ENCODE measurements at places on chromosomes 12 and 14. TPM values are rescaled to one million over a fixed set of nuclear protein-coding genes. Genes with fewer than 3 reads are reported as not detected.

VWF gene
- 71.3 TPM for polyA plus RNA-seq

ANAPC7 gene
- polyA plus RNA-seq, result 62.6 TPM

GRCh38 chr14:103871596-103872480 lies 24.5 kb upstream of the PPP1R13B start:
- DNase-seq, result no peak

DNA sequence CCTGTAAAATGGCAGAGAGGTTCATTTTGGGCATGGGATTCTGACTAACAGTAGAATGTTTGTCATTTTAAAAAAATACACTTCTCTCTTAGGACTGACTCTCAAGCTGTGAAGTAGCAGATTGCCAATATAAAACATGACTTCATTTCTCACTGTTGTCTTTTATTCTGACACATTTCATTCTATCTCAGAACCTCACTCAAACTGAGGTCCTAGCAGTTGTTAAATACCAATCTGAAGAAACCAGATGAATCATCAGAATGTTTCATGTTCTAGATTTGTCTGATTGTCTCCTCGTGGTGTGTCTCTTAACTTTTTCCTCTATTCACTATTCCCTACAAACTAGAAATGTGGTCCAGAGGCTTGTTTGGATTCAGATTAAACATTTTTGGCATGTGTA lies 276.5 kb upstream of the NPAS3 start:
- DNase-seq, result no peak

DNA sequence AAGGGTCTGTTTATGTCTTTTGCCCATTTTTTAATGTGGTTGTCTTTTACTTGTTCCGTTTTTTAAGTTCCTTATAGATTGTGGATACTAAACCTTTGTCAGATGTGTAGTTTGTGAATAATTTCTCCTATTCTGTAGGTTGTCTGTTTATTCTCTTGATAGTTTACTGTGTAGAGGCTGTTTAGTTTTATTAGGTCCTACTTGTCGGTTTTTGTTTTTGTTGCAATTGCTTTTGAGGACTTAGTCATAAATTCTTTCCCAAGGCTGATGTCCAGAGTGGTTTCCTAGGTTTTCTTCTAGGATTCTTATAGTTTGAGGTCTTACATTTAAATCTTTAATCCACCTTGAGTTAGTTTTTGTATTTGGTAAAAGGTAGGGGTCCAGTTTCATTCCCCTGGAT lies 33.9 kb downstream of the SLC39A9 start:
- no peak for DNase-seq

GRCh38 chr12:5518584-5519365 lies 86.9 kb downstream of the NTF3 start:
- no peak for DNase-seq

DNA sequence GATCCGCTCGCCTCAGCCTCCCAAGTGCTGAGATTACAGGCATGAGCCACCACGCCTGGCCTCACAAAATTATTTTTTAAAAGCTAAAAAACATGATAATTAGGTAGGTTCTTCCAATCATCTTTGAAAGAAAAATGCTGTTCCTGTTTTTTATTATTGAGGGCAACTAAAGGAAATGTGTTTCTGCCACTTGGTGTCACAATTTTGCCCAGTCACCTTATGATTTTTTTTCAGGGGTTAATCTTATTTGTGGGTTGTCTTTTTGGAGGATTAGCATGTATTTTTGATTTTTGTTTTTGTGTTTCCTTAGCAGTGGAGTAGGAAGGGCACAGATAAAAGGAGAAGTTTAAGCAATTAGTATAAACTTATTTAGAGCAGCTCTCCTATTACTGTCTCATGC lies 79.8 kb downstream of the PRORP start:
- DNase-seq, result no peak

All from hindlimb muscle (tissue), 1 donor.